ENCODE measurements at places on chromosomes 6 and 20.

GRCh38 chr6:9999796-10000195 lies 415.1 kb downstream of the TFAP2A start:
- peak; percentile 40 for DNase-seq

DNA sequence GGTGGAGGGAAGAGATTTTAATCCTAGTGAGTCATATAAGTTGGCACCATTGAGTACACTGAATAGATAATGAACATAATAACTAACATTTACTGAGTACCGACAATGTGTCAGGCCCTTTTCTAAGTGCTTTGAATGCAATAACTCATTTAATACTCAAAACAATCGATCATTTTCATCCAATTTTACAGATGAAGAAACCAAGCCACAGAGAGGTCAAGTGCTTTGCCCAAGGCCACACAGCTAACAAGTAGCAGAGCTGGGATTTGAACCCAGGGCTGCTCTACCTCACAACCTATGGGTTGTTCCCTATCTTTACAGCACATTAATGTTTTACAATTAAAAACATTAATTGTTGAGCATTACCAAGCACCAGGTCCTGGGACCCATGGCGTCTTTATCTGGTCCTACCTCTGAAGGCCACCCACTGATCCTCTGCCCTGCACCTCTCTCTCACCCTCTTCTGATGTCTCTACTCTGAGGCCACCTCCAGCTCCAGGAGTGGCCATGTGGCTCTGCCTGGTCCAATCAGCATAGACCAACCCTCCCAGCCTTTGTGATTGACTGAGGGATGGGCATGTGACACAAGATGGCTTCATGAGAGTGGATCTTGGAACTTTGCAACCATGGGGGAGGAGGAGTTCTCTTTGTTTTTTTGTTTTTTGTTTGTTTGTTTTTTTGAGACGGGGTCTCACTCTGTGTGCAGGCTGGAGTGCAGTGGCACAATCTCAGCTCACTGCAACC lies 83.9 kb downstream of the KCNB1 start:
- no peak for DNase-seq

DNA sequence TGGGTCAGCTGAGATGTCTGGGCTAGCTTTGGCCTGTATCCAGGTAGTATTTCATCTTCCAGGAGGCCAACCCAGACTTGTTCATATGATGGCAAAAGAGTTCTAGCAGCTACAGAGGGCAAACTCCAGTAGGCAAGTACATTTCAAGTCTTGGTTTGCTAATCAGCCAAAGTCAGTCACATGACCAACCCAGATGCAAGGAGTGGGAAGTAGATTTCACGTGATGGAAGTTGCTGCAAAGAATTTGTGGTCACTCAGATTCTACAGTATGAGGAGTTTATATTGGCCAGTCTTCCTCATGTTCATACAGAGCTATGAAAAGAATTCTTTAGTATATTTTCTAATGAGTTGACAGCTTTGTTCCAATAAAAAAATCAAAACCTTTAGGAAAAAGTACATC lies 101.8 kb downstream of the PHACTR1 start:
- no peak for DNase-seq

DNA sequence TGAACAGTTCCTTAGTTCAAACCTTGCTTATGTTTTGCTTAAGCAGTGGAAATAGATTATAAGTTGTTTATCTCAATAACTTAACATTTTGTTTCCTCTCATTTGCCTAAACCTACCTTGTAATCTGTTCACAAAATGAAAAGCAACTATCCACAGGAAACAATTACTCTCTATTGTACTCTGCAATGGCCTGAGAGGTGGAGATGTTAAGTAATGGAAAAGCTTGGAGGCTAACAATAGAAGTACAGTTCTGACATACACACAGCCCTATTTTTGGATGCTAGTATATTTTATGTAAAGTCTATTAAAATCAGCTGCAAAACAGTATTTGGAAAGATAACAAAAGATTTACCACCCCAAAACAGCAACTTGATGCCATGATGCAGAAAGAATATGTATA lies 82.1 kb downstream of the TINAG start:
- DNase-seq, result no peak

GRCh38 chr6:1679031-1679687 lies 69.4 kb downstream of the FOXC1 start:
- no peak for DNase-seq

- DNase-seq, result peak; percentile 16
These were observed 25.1 kb downstream of the LOC128125822 start for GRCh38 chr6:63597141-63598048.
